HFFc6 (cell line): ENCODE measurements at places on chromosomes 5 and 9. TPM values are rescaled to one million over a fixed set of nuclear protein-coding genes. Genes with fewer than 3 reads are reported as not detected.
A peak's percentile ranks its signal among the peaks of the same experiment; 100 is the strongest.

DNA sequence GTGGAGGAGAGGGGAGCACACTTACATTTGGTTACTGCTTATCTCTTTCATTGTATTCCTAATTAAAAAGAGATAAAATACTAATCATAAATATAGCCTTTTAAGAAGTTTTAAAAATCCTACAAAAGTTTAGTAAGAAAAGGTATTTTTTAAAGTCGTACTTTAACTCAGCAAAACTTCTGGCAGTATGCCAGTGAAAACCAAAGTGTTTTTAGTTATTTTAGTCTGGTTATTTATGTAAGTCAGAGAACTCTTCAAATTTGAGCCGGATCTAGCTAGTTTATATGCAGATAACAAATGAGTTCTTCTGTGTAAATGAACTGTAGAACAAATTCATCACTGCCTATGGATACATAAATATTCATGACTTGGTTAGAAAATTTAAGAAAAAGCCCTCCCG lies 36.5 kb upstream of the ANKDD1B start:
- DNase-seq = no peak

Gene SAPCD2
- 6.5 to 14.6 TPM (median 11.3 TPM) in 3 replicates for total RNA-seq

DNA sequence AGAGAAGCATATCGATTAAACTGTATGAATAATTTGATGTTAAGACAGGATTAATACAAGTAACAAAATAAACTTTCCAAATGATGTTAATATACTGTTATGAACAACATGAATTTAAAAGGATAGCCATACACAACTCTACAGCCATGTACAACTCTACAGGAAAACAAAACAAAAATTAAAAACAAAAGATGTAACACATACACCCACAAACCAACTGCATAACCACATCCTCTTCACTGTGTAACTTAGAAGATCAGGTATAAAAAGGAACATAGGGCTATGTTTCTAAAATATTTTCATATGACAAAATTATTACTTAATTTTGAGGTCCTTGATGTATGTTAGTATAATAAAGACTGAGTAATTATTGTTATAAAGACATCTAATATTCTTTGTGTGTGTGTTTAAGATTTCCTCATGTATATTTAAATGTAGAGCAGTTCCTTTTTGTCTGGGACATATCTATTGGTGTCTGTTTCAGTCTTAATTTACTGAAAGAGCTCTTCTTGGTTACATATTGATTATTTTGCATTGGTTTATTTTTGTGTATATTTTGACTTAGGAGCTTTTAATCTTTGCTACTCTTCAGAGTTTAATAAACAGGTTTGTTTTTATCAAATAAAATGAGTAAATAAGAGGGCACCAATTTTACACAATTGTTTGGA lies 966.8 kb upstream of the CTNND2 start:
- no peak for DNase-seq

Gene SSNA1
- 76.0 to 82.4 TPM (median 76.7 TPM) in 3 replicates for total RNA-seq

DNA sequence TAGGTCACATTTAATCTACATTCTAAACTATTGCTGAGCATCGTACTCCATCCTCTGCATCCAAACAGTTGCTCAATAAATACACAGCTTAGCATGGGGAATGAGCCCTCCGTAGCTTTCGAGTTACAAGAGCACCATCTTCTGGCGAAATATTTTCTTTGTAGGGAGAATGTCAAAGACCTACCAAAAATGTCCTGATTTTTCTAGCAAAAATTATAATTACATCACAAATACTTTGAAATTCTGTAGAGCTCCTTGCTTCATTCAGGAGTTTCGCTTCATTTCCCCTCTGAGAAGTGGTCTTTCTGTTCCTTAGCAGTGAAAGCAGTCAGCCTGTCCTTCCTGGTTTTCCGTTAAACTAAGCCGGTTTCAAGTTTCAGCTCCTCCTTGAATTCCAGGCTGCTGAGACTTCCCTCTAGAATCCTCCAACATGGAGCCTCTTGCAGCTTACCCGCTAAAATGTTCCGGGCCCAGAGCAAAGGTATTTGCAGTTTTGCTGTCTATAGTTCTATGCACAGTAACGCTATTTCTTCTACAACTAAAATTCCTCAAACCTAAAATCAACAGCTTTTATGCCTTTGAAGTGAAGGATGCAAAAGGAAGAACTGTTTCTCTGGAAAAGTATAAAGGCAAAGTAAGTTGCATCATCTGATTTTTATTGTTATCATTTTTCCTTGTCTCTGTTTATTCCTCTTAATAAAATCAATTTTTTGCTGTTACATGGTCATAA lies at the start of gene GPX8:
Gene GPX8, plus strand, starts transcription at position 409 of the 730 bp plus-strand sequence. Its CDS starts 22 bp downstream, at position 431.
- peak; percentile 84 for DNase-seq

DNA sequence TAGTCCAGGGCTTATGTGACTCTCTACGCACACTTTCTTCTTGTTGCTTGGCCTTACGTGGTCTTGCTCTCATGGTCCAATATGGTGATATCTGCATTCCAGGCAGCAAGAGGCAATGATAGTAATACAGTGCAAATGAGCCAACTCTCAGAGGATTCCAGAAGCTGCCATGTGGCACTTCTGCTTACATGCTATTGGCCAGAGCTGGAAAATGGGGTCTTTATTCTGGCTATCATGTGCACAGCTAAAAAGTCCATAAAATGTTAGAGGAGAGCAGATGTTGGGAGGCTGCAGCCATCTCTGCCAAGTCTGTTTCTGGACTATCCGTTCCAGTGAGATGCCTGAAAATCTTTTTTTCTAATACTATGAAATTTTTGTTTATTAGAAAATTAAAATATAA lies 2.9 kb upstream of the SEPTIN8 start:
- no peak for DNase-seq

Gene PCSK1
- not detected in 3 replicates for total RNA-seq

GRCh38 chr5:13816126-13816525 lies 128.4 kb downstream of the DNAH5 start:
- no peak for DNase-seq

DNA sequence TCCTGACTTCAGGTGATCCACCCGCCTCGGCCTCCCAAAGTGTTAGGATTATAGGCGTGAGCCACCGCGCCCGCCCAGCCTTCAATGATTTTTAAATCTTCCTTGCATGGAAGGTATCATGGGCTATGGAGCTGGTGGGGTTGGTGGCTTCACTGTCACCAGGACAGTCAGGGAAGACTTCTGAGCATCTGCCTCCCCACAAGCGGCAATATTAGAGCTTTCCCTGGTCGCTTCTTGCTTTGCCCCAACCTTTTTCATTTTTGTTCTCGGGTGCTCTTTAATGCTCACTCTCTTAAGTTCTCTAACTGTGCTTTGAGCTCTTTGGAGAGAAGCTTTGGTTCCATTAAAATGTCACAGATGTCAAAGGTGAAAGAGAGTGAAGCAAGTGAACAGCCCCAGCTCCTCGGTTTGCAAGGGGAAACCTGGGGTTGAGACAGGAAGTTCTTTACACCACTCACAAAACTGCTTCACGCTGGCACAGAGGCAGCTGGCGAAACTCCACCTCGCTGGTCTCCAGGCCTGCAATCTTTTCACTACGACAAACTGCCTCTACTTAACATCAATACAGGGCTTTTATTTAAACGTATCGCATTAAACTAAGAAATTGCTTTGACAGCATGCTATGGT lies 142.5 kb upstream of the RETREG1 start:
- no peak for DNase-seq

- peak; percentile 62 for DNase-seq
Measured at GRCh38 chr5:157463621-157464518, 3.9 kb downstream of the NIPAL4 start.

- no peak for DNase-seq
Measured at GRCh38 chr5:93099902-93100347, 481.1 kb downstream of the NR2F1-AS1 start.

GRCh38 chr9:83043597-83043996 lies 19.3 kb downstream of the RASEF start:
- no peak for DNase-seq

DNA sequence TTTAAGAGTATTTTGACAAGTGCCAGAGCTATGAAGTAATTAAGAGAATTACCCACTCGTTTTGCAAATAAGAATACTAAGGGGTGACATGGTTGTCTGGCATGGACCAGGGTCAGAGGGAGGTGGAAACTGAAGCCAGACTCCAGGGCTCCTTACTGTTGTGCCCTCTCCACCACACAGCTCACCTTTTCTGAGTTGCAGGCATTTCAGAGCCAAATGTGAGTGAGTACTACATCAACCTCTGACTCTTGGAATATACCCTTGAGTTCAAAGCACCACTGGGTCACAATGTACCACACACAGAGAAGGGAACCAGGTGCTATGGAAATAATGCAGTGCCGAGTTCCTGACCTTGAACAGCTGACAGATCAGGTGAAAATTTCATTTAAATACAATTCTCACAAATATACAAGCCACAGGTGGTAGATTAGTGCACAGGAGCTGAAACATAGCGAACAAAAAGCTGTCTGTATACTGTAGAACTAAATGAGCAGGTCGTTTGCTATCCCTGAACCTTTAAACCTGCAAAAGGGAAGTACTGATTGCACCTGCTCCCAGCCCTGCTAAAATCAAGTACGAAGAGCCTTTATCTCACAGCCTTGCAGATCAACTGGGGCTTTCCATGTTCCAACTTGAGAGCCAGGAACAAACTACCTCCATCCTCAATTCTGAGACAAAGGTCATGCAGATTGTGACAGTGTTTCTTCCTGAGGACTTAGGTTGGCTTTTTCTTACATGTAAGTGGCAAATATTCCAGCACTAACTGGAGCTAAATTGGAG lies 57.0 kb downstream of the GOLM1 start:
- DNase-seq = no peak
